ENCODE measurements at places on chromosomes 5 and 9.

GRCh38 chr5:58358501-58359178, 101.2 kb downstream of the PLK2 start:
- DNase-seq = no peak

DNA sequence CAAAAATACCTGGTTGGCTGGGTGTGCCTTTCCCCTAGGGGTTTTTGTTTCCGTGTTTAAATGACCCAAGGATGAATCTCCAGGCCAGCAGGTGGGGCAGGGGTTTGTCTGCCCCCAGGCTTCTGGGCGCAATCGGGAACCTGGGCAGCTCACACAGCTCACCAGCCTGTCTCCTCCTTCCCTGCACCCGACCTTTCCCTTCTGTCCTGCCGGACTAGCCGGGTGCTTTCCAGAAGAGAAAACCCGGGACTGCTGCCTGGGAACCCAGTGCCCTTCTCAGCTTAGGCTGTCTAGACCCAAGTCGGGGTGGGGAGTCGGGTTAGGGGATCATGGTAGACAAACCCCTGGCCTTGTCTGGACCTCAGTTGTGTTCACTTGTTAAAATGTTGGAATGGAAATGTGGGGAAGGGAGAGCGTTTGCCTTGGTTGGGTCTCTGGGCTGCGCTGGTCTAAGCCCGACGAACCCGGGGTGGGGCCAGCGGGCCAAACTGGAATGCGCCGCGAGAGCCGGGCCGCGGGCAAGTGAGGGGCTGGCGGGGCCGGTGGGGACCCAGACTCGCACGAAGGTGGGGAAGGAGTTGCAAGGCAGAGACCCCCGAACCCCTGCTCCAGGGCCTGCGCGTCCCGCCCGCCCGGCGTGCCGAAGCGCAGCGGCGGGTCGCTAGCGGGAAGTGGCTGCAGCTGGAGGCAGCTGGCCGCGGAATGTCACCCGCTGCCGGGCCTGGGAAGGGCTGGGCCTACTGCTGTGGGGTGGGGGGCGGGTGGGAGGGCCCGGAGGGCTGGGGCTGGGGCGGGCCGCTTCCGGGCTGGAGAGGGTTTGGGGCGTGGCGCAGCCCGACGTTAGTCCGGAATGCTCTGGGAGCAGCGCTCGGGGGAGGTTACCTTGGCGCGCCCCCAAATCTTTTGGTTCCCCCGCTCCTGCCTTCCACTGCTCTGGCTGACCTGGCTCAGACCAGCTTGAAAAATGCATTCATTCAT, 84.6 kb downstream of the DAB2IP start:
- peak; percentile 44 for DNase-seq

DNA sequence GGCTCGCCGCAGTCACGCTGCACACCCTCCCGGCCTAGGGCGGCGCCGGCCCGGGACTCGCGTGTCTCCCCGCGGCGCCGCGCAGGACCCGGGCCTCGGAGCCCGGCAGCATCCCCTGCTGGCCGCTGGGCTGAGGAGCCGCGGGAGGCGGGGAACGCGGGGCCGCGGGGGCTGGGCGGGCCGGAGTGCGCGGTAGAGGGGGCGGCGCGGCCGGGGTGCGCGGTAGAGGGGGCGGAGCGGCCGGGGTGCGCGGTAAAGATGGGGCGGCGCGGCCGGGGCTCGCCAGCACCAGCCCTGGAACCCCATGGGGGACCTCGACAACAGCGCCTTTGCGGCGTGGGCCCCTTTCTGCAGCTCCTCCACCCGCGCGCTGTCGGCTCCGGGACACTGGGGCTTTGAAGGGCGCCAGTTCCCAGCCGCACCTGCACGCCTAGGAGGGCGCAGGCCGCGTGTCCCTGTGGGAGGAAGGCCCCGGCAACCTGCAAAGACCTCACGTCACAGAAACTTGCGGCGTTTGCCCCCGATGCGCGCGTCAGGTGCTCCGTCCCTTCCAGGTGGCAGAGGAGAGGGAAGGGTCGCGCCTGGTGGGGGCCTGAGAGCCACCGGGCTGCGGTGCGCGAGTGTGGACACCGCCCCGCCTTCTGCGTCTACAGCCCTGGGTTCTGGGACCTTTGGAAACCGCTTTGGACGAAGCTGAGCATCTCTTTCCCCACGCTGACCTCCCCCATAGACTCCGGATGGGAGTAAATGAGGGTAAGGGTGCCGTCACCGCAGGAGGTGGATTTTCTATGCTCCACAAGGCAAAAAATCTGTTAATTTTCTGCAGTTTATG, 49.6 kb downstream of the NSUN2 start:
- DNase-seq = peak; percentile 4

DNA sequence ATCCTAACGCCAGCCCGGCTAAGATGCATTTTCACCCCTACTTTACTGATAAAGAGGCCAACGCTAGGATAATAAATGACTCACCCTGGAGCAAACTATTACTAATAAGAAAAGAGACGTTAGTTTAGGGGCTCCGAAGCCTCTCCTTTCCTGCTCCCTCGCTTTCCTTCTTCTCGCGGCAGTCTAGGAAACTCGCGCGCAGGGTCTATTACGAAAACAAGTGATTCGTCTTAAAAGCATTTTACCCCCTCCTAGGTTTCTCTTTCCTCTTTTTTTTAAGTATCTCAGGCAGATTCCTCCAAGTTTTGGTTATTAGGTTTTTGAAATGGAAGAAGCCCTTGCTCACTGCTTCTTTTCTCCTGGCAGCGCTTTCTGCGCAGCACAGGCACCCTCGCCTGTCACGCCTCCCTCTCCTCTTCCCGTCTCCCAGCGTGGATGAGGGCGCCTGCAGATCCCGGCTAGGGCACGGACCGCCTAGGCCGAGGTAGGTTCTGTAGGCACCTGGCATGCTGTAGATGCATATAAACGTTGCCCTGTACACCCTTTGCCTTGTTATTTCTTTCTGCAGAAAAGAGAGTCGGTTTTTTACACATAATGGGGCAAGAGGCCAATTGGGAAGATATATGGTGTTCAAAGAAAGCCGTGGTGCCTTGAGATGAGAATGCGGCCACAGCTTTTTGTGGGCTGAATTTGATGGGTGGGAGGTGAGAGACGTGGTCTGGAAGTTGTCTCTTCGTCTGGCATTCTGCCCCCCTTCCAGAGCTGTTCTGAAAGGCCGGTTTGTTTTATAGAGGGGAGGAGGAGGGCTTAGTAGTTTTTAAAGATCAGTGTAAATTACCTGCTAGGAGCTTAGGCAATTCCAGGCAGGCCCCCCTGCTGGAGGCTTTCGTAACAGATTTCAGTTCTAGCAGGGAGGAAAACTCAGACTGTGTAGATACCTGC, 983 bp downstream of the GCNT1 start:
- DNase-seq = peak; percentile 64

DNA sequence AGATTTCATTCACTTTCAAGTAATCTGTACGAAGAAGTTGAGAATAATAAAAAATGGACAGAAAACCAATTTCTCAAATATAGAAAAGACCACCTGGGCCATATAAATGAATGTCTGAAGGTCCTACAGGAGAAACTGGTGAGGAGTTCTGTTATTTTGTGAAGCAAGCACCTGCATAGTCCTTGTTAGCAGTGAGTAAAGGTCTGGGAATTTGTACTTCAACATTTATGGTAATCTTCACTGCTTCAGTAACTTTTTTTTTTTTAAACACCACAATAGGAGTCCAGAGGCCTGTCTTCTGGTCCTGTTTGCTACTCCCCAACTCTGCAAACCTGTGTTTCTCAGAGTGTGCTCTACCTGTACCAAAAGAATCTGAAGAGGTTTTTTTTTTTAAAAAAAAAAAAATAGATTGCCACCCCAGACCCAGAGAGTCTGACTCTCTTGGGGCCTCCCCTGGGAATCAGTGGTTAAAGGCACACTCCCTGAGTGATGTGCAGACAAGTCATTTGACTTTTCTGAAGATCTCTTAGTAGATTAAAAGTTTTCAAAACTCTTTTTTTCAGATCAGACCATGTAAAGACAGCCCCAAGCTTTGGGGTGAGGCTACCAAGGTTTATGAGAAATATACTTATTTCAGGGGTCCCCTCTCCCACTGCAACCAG, 55.5 kb downstream of the FAM81B start:
- peak; percentile 31 for DNase-seq
